Naive thymus-derived CD8-positive, alpha-beta T cell (primary cell): ENCODE measurements at places on chromosomes 11 and 22. TPM values are rescaled to one million over a fixed set of nuclear protein-coding genes. Genes with fewer than 3 reads are reported as not detected.

DNA sequence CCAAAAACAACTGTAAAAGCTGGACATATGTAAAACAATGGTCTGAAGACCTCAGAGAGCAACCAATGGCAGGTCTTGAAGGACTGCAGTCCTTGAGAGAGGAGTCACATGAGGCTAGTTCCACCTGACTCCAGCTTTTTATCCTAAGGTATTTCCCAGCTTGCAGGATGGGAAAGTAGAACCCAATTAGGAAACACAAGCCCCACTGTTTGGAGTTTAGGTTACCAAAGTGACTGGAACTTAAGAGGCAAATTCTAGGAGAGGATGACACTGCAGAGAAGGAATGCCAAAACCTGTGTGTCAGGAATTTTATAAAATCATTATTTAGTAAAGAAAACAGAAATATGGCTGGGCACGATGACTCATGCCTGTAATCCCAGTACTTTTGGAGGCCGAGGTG lies 18.4 kb downstream of the OR2AT4 start:
- H3K4me1 ChIP-seq: no peaks in the 10 kb centered on the region
- no peak overlapping the region for H3K27ac ChIP-seq
- DNase-seq: no peak
- no peaks in the 10 kb centered on the region for H3K36me3 ChIP-seq
- H3K4me3 ChIP-seq: no peak overlapping the region

DNA sequence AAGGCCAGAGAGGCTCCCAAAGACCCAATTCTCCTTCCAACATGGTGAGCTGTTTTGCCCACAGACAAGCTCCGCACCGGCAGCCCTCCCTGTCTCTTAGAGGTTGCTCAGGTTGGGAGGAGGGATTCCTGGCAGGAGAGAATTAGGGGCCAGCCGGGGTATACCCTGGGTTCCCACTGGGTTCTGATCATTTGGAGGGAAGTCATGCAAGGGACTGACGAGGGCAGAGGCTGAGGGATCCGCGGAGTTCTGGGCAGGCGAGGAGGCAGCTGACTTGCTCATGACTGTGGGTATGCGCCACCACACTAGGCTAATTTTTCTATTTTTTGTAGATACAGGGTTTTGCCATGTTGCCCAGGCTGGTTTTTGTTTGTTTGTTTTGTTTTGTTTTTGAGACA lies 4.6 kb downstream of the ST3GAL4 start:
- H3K4me1 ChIP-seq: peaks cover 7% of the 10 kb centered on the region
- H3K27ac ChIP-seq: no peak overlapping the region
- no peaks in the 10 kb centered on the region for H3K27me3 ChIP-seq
- H3K4me3 ChIP-seq: no peak overlapping the region
- DNase-seq: no peak

GRCh38 chr11:61698173-61698948 lies 18.2 kb downstream of the DAGLA start:
- no peaks in the 10 kb centered on the region for H3K36me3 ChIP-seq
- peak overlapping the region; percentile 71 for H3K27ac ChIP-seq
- peaks cover 36% of the 10 kb centered on the region for H3K4me1 ChIP-seq
- no peak for DNase-seq
- peak overlapping the region; percentile 54 for H3K4me3 ChIP-seq

- no peak overlapping the region for H3K27ac ChIP-seq
- H3K27me3 ChIP-seq: peaks cover 12% of the 10 kb centered on the region
- no peaks in the 10 kb centered on the region for H3K4me1 ChIP-seq
- no peak overlapping the region for H3K4me3 ChIP-seq
These were observed 114.7 kb upstream of the ISX start for GRCh38 chr22:34951212-34951611.

DNA sequence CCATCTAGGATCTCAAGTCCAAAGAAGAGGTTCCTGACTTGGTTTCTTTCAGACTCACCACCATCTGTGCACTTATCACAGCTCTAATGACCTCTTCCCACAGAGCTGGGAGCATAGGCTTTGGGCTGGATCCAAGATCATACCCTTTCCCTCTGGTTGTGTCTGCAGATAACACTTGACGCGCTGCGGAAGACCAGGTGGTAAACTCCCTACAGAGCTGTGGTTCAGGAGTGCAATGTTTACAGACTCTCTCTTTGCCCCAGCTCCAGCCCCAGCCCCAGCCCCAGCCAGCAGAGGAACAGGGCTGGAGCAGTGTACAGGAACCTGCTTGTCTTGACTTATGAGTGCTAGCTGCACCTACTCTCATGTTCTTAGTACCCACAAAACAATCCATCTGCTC lies 274.4 kb upstream of the SYN3 start:
- no peak for DNase-seq
- no peak overlapping the region for H3K4me3 ChIP-seq
- no peaks in the 10 kb centered on the region for H3K4me1 ChIP-seq
- H3K27me3 ChIP-seq: peaks cover 6% of the 10 kb centered on the region
- no peak overlapping the region for H3K27ac ChIP-seq

- no peak overlapping the region for H3K4me3 ChIP-seq
- peaks cover 2% of the 10 kb centered on the region for H3K4me1 ChIP-seq
- no peak overlapping the region for H3K27ac ChIP-seq
- peaks cover 4% of the 10 kb centered on the region for H3K36me3 ChIP-seq
- H3K27me3 ChIP-seq: peaks cover 48% of the 10 kb centered on the region
These were observed 528 bp downstream of the FAT3 start for GRCh38 chr11:92225125-92225567.

DNA sequence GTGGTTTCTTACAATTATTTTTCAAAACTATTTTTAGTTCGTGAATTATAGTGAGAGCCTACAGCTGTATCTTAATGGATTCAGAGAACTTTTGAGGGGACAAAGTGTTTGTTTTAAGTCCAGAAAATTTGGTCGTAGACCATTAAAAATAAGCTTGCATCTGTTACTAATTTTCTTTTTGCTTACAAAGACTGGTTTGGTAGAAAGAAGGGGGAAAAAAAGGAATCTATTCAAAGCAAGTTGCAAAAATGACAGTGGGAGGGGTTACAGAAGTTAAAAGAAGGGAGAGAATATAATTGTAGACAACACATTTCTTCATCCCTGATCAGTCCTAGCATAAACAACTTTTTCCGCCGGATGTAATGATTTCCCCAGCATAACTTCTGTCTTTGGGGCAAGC lies 72.1 kb downstream of the AMOTL1 start:
- H3K4me3 ChIP-seq: no peak overlapping the region
- H3K36me3 ChIP-seq: no peaks in the 10 kb centered on the region
- H3K4me1 ChIP-seq: no peaks in the 10 kb centered on the region
- H3K27ac ChIP-seq: no peak overlapping the region
- no peak for DNase-seq

DNA sequence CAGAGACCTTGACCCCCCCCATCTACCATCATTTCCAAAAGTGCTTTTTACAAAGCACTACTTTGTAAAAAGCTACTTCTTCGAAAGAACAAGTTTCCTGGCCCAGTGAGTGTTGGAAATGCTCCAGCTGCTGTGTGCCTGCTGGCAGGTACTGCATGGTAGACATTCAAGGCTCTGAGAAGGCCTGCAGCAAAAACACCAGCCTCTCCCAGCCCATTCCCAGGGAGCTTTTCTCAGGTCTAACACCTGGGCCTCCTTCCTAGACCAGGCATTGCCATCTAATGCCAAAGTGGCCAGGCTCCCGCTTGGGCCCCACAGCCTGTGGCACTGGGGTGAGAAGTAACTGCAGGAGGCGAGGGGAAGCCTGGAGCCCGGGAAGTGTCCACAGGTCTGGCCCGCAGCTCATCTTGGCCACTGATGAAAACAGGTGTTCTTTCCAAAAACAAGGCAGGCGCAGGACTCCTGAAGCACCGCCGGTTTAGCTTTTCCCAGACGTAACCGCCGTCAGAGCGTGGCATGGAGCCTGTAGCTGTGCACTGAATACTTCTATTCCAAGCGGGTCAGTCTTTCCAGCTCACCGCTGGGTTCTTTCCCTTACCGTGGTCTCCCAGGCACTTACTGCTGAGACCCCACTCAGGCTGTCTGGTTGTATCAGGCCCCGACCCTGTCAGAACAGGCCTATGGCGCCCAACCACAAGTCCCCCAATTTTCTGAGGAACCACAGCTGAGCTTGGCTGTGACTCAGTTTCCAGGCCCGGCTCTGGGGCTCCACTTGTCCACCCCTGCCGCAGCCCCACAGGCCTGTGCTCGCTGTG lies 1.2 kb upstream of the TCIRG1 start:
- H3K36me3 ChIP-seq: peaks cover 14% of the 10 kb centered on the region
- no peak for DNase-seq
- H3K4me3 ChIP-seq: peak overlapping the region; percentile 48
- peaks cover 43% of the 10 kb centered on the region for H3K4me1 ChIP-seq

DNA sequence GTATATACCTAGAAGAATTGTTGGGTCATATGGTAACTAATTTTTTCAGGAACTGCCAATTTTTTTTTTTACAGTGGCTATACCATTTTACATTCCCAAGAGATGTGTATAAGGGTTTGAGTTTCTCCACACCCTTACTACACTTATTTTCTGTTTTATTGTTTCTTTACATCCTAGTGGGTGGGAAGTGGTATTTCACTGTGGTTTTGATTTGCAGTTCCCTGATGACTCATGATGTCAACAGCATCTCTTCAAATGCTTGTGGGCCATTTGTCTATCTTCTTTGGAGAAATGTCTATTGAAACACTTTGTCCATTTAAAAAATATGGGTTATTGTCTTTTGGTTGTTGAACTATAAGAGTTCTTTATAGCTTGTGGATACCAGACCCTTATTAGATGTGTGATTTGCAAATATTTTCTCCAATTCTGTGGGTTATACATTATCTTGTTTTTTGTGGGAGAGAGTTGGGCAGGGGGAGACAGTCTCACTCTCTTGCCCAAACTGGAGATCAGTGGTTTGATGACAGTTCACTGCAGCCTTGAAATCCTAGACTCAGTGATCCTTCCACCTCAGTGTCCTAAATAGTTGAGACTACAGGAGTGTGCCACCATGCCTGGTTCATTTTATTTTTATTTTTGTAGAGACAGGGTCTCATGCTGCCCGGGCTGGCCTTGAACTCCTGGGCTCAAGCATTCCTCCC lies 30.3 kb upstream of the PISD start:
- no peak for DNase-seq
- H3K4me3 ChIP-seq: no peak overlapping the region
- no peaks in the 10 kb centered on the region for H3K36me3 ChIP-seq

DNA sequence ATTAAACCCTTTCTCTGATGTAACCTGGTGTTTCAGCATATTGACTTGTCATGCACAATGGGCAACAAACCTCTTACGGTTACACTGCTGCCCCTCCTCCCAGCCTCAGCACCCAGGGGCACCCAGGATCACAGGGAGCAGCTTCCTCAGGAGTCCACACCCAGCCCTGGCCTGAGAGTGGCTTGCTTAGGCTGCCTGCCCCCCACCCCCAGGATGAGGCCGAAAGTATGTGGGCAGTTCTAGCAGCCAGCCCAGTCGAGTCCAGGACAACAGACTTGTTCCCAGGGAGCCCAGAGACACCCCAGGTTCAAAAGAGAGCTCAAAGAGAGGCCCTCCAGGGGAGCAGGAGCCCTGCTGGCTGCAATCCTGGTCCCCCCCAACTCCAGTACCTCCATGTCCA lies 108.1 kb upstream of the THY1 start:
- no peak overlapping the region for H3K27ac ChIP-seq
- H3K36me3 ChIP-seq: no peaks in the 10 kb centered on the region
- DNase-seq: no peak

DNA sequence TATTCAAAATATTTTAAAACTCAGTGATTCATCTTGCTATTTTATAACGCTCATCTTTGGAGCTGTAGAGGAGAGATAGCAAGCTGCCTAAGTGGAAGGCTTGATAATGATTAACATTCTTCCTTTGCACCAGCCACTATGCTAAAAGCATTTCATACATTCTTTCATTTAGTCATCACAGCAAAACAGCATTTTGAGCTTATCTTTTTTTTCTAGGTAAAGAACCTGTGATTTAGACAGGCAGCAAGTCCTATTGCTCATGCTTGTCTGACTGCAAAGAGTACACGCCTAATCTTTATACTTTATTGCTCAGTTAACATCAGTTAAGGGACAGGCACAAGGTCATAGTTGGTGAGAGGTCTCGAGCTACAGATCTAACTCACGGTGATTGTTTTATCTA lies 713.1 kb upstream of the ARHGAP42 start:
- DNase-seq: no peak
- H3K27ac ChIP-seq: no peak overlapping the region
- H3K4me3 ChIP-seq: no peak overlapping the region
- no peaks in the 10 kb centered on the region for H3K36me3 ChIP-seq
- H3K27me3 ChIP-seq: no peaks in the 10 kb centered on the region

DNA sequence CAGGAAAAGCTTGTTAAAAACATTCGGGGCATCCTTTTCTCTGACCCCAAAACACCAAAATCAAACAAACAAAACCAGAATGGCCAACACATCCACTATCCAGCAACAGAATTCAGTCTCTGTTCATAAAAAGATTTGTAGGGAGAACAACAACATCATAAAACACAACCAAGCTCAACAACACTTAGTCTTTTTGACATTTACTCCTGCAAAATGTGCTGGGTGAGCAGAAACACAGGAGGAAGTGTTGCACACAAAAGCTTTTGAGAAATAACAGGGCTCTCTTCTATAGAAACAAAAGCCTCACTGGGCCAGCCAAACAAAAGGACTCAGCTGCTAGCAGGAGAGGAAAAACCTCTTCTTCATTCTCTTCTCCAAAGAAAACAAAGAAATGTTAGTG lies 736.0 kb upstream of the CCDC90B start:
- no peak overlapping the region for H3K4me3 ChIP-seq
- no peak overlapping the region for H3K27ac ChIP-seq
- DNase-seq: no peak
- no peaks in the 10 kb centered on the region for H3K4me1 ChIP-seq
- H3K27me3 ChIP-seq: no peaks in the 10 kb centered on the region

DNA sequence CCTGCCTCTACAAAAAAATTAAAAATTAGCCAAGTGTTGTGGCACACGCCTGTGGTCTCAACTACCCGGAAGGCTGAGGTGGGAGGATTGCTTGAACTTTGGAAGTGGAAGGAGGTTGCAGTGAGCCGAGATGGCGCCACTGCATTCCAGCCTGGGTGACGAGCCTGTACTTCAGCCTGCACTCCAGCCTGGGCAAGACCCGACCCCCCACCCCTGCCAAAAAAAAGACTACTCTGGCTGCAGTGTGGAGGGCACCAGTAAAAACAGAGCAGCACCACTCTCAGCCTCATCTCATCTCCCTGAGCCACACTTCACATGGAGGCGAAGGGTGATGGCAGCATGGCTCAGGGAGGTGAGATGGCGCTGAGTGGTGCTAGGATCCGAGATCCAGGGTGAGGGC lies 50.3 kb upstream of the THY1 start:
- H3K36me3 ChIP-seq: no peaks in the 10 kb centered on the region
- H3K4me3 ChIP-seq: no peak overlapping the region
- H3K4me1 ChIP-seq: no peaks in the 10 kb centered on the region
- peaks cover 68% of the 10 kb centered on the region for H3K27me3 ChIP-seq
- no peak for DNase-seq

Gene MMP27
- total RNA-seq: not detected

Gene HOATZ
- total RNA-seq: not detected

Gene HBE1
- not detected for total RNA-seq

Gene MOGAT2
- total RNA-seq: not detected

Gene IL17REL
- not detected for total RNA-seq
